RPMI7951 (cell line): ENCODE measurements at places on chromosomes 3 and 15.

GRCh38 chr3:85193565-85193964, 234.8 kb downstream of the CADM2 start:
- DNase-seq = no peak

GRCh38 chr3:145087038-145087437, 1073.9 kb downstream of the PLOD2 start:
- no peak for DNase-seq

DNA sequence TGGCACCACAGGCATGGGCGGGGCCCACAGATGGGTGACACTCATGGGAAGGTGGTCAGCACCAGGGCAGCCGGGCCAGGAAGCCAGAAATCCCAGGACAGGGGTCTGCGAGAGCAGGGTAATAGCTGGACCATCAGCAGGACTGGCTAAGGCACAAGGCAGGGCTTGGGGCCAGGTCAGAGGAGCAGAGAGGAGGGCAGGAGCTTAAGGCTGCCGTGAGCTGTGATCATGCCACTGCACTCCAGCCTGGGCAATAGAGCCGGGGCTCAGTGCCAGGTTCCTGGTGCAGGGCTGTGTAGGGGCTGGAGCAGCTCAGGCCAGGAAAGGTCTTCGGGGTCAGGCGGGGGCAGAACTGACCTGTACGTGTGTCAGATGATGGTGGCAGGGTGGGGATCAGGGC, 64.2 kb upstream of the LINGO1 start:
- DNase-seq = no peak

DNA sequence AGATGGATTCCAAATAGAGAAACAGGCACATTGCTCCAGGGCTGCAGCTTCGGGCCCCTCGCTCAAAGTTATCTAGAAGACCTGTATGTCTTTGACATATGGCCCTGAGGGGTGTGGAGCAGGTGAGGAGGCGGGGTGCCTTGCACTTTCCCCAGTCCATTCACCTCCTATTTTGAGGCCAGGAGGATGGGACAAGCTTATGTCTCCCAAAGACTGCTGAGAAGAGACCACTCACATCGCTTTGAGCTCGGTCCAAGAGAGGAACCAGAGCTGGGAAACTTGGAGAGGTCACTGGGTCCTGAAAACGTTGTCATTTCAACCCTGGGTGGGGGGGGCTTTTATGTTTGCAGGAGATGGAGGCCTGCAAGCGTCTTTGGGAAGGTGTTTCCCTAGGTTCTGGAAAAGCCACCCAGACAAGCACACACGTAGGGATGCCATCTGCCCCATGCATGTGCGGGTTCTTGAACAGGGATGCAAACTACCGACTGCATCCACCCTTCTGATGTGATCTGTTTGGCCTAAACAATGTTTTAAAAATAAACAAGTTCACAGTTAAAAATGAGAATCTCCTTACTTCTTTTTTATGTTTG, 33.7 kb upstream of the SYNM start:
- no peak for DNase-seq

DNA sequence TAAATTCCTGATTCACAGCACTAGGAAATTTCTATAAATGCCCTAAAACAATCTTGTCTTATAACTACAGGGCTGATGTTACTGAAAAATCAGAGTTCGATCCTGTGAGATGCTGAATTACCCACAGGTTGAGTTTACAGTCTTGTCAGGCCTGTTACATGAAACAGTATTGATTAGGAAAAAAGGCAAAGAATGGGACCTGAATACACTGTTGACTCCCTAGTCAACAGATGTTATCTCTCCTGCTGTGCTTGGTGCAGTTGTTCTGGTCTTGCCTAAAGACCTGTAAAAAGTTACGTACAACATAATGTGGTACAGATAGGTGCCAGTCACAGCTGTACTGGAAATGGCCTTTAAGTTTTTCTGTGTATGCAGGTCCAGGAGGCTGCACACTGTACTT, 91.4 kb upstream of the ASB14 start:
- no peak for DNase-seq

- no peak for DNase-seq
Measured at GRCh38 chr3:23861689-23862088, 55.1 kb downstream of the NKIRAS1 start.

GRCh38 chr3:152454076-152454875, 185.5 kb downstream of the MBNL1 start:
- DNase-seq = no peak

- peak; percentile 89 for DNase-seq
Measured at GRCh38 chr3:157075693-157076420, 84.1 kb downstream of the CCNL1 start.

- DNase-seq = peak; percentile 17
Measured at GRCh38 chr3:186849374-186849975, 7.0 kb downstream of the ADIPOQ start.

DNA sequence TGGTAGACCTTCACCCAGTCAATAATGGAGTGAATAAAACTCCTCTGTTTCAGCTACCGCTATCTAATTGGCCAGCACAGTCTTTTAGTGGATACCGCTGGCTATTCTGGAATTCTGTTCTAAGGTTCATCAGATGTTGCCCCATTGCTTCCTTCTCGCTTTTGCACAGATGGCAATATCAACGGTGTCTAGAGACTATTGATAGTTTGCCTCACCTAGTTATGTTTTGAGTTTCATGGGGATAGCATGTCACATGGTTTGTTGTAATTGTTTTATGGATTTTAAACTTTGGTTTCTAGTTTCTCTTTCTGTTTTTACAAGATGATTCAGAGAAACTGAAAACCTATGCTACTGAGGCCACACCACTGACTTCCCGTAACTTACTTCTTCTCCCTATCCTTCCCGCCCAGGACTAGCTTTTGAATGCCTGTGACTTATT, 2.0 kb downstream of the XRN1 start:
- peak; percentile 62 for DNase-seq

GRCh38 chr3:126996905-126997304, 14.0 kb downstream of the PLXNA1 start:
- peak; percentile 83 for DNase-seq

- peak; percentile 85 for DNase-seq
Measured at GRCh38 chr3:55431041-55431440, 56.1 kb downstream of the WNT5A start.

- no peak for DNase-seq
Measured at GRCh38 chr3:21238661-21239060, 512.3 kb downstream of the ZNF385D start.

- no peak for DNase-seq
Measured at GRCh38 chr3:188658606-188659005, 504.6 kb downstream of the LPP start.

DNA sequence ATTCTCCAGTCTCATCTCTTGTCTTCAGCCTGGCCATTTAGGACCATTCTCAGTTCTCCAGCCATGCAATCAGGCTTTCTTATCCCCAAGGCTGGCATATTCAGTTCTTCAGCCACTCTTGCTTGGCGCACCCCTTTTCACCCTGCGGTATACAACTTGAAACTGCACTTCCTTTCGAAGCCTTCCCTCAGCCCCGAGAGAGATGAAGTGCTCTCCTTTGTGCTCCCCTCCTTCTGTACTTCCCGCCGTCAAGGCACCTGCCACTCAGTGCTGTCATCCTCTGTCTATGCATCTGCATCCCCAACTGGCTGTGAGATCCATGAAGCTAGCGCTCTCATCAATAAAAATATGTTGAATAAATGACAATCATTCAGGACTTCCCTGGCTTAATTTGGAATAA, 45.7 kb downstream of the MORC1 start:
- no peak for DNase-seq

- peak; percentile 49 for DNase-seq
Measured at GRCh38 chr3:14317057-14317553, 85.3 kb upstream of the SLC6A6 start.

- peak; percentile 67 for DNase-seq
Measured at GRCh38 chr15:71627188-71627587, 183.2 kb upstream of the NR2E3 start.

DNA sequence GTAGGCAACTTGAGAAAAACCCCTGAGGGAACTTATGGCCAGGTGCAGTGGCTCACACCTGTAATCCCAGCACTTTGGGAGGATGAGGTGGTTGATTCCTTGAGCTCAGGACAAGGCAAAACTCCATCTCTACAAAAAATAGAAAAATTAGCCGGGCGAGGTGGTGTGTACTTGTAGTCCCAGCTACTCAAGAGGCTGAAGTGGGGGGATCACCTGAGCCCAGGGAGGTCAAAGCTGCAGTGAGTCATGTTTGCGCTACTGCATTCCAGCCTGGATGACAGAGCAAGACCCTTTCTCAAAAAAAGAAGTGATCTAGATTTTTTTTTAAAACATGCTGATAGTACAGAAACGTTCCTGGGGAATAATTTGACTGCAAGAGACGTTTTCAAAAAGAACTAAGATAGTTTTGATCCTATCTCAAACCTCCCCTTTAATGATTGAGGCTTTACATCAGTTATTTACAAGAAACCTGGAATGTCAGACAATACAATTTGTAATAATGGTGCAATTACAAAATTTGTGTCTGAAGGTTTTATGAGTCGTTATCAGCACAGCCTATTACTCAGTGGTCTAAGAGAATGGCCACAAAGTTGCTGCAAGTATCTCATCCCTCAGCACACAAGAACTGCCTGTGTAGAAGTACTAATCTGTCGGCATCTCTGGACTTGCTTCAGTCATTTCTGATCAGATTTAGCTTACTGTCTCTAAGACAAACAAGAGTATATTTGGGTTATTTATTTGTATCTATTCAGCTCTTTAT, 32.2 kb upstream of the KLHL25 start:
- DNase-seq = no peak

GRCh38 chr3:169660709-169661360, 2.7 kb downstream of the MECOM start:
- peak; percentile 6 for DNase-seq

DNA sequence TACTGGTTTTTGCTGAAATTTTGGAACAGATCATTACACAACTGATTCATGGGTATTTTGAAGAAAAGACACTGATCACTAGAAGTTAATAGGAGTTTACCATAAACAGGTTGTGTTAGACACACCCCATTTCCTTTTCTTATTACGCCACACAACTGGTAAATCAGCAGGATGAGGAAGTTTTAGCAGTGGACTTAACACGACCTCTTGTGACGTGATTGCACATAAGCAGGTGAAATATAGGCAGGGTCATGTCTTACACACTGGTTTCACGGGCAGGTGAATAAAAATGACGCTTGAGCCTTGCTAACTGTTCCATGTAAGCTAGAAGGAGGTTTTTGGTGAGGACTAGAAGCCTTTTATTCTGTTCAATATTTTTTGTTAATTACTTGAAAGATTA, 27.1 kb upstream of the TPRG1 start:
- DNase-seq = peak; percentile 49

- DNase-seq = no peak
Measured at GRCh38 chr15:51687565-51687964, 6.3 kb downstream of the SCG3 start.

- DNase-seq = no peak
Measured at GRCh38 chr3:43726521-43726920, 35.8 kb downstream of the ABHD5 start.

GRCh38 chr15:93319121-93319814, 230.3 kb upstream of the RGMA start:
- DNase-seq = no peak

DNA sequence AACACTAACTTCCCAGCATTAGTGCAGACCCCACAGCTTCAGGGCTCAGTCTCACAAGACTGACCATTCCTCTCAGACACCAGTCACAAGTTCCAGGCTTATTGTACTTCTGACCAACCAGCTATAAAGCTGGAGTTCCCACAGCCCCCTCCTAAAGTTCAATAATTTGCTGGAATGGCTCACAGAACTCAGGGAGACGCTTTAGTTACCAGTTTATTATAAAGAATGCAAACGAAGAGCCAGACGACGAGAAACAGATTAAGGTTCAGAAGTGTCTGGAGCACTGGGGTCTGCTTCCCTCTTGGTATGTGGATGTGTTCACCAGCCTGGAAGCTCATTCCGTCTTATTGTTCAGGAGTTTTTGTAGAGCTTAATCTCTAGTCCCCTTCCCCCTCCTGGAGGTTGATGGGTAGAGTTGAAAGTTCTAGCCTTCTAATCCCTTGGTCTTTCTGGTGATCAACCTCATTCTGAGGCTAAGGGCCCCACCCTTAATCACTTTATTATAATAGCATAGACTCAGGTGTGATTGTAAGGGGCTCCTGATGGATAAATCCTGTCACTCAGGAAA, 4.8 kb upstream of the CSRNP1 start:
- DNase-seq = no peak

DNA sequence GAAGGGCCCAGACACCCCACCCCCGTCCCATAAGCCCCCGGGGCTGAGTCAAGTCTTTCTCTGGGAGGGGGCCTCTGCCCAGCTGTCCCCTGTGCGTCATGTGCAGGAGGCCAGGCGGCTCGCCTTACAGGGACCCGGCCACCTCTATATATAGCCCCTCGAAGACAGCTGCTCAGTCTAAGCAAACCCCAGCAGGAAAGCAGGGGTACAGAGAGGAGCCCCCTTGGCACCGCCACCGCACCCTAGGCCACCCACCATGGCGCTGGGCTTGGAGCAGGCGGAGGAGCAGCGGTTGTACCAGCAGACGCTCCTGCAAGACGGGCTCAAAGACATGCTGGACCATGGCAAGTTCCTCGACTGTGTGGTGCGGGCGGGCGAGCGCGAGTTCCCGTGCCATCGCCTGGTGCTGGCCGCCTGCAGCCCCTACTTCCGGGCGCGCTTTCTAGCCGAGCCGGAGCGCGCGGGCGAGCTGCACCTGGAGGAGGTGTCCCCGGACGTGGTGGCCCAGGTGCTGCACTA, at the start of gene KLHL40:
Gene KLHL40 (plus strand): TSS at position 175 of the 519 bp plus-strand sequence. CDS start 82 bp downstream, at position 257.
- DNase-seq = no peak

DNA sequence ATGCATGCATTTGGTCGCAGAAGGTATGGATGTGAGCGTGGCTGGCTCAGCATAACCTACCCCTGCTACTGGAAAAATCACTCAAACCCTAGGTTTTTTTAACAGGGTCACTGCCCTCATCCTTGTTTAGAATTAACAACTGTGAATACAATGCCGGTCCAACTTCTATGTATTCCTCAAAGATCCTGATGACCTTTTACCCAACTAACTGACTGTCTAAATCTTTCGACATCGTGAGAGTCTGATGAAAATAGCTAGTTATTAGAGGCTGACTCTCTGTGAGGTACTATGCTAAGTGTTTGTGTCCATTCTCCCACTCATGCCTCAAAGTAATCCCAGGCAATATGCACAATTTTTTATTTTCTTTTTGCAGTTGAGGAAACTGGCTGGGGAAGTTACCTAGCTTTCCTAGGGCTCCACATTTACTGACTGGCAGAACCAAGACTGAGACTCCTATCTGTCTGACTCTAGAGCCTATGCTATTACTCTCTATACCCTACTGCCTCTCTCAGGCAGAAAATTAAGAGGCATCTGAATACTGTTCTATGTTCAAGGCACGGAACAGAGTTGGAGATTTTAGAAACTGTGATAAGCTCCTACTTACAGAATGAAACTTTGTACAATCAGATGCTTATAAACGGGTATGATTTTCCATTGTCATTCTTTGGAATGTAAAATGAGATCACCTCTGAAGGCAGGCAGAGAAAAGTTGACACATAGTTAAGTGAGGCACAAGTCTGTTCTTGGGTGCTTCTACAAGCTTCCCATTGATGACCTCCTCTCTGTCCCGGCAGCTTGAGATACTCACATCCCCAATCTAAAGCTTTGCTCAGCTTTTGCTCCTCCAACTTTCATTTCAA, 56.4 kb downstream of the FILIP1L start:
- DNase-seq = no peak

GRCh38 chr3:50588759-50589433, 19.6 kb downstream of the HEMK1 start:
- peak; percentile 29 for DNase-seq

GRCh38 chr3:134294302-134295280, 43.9 kb upstream of the RYK start:
- DNase-seq = peak; percentile 49

GRCh38 chr3:186451371-186451770, 89.3 kb upstream of the DGKG start:
- DNase-seq = no peak
